Left ventricle myocardium inferior (tissue), 1 donor: ENCODE measurements at places on chromosomes 1 and 21.

DNA sequence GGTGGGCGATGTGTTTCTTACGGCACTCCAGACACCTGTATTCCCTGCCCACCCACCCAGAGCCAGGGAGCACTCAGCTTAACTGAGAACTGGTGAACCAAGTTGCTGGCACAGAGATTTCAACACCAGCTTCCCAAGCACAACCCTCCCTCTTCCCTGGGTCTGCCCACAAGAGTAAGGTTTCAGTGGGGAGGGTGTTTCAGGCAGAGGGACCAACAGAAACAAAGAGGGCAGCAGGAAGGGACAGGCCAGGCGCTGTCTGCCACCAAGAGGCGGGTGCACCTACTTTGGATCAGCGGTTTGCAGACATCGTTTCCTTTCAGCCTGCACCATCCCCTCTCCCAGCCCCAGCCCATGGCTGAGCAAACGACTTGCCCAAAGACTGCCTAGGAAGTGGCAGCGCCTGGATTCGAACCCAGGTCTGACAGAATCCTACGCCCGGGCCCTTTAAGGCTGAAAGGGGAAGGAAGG lies 21.9 kb upstream of the ALDH4A1 start:
- peak overlapping the region; percentile 11 for H3K4me3 ChIP-seq
- DNase-seq = no peak
- H3K36me3 ChIP-seq = no peaks in the 10 kb centered on the region
- peak overlapping the region; percentile 95 for H3K27ac ChIP-seq
- peaks cover 82% of the 10 kb centered on the region for H3K4me1 ChIP-seq
- no peaks in the 10 kb centered on the region for H3K27me3 ChIP-seq

DNA sequence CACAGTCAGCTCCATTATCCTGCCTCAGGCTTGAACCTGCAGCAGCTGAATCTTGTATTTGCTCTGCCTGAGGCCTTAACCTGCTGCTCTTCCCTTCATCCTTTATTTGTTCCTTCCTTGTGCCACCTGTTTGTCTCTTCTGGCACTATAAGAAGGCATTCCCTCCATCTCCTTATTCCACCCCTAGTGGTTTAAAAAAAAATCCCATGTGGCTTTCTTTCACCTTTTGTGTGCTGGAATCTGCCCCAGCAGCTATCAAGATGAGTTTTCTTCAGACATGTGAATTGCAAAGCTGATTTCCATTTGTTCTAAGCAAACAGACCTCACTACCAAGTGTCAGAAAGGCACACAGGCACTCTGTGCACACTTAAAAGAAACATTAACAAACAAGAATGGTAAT lies 294.6 kb downstream of the TTLL7 start:
- no peaks in the 10 kb centered on the region for H3K36me3 ChIP-seq
- no peaks in the 10 kb centered on the region for H3K27me3 ChIP-seq
- H3K27ac ChIP-seq = no peak overlapping the region
- H3K4me3 ChIP-seq = no peak overlapping the region
- no peak for DNase-seq

GRCh38 chr1:51962486-51963356 lies 27.8 kb downstream of the RAB3B start:
- H3K36me3 ChIP-seq = no peaks in the 10 kb centered on the region
- no peak overlapping the region for H3K4me3 ChIP-seq
- H3K27me3 ChIP-seq = peaks cover 85% of the 10 kb centered on the region
- H3K4me1 ChIP-seq = no peaks in the 10 kb centered on the region
- no peak overlapping the region for H3K27ac ChIP-seq

DNA sequence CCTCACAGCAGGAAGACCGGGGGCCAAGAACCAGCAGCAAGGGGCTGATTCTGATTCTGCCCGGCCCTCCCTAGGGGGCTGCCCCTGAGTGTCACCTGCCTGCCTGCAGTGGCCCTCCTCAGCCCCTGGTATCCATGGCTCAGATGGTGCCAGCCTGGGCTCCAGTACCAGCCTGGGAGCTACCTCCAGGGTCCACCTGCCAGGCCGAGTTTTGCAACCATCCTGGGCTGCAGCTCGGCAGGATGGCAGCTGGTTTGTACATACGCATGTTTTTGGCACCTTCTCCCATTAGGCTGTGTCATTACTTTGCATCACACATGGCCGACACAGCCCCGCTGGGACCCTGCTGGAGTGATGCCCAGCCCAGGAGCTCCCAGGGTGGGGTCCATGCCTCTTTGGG lies 93.3 kb upstream of the WNT4 start:
- H3K27ac ChIP-seq = no peak overlapping the region
- H3K27me3 ChIP-seq = peaks cover 71% of the 10 kb centered on the region
- H3K4me3 ChIP-seq = no peak overlapping the region
- no peaks in the 10 kb centered on the region for H3K36me3 ChIP-seq
- DNase-seq = no peak

- H3K4me3 ChIP-seq = no peak overlapping the region
- H3K36me3 ChIP-seq = no peaks in the 10 kb centered on the region
- peak; percentile 69 for DNase-seq
- H3K4me1 ChIP-seq = peaks cover 63% of the 10 kb centered on the region
- peak overlapping the region; percentile 87 for H3K27ac ChIP-seq
Observed at GRCh38 chr1:234963904-234964702, 164.5 kb downstream of the TOMM20 start.

DNA sequence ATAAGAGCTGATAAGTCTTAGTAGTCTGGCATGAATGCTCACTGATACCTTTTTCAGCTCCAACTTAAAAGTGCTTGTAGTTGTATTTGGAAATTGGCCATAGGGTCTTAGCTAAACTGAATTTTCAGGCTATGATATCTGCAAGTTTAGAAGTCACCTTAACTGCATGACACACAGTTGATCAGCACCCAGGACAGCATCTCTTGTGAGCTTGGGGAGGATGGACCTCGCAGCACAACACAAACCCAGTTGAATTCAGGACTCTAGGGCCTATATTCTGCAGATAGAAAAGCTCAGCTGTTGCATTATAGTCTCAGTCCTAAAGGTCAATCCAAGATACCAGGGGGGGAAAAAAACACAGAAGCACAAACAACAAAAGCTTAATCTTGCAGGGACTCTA lies 394.3 kb downstream of the KCNH1 start:
- peaks cover 34% of the 10 kb centered on the region for H3K27me3 ChIP-seq
- no peak overlapping the region for H3K4me3 ChIP-seq
- no peak for DNase-seq
- H3K27ac ChIP-seq = no peak overlapping the region

DNA sequence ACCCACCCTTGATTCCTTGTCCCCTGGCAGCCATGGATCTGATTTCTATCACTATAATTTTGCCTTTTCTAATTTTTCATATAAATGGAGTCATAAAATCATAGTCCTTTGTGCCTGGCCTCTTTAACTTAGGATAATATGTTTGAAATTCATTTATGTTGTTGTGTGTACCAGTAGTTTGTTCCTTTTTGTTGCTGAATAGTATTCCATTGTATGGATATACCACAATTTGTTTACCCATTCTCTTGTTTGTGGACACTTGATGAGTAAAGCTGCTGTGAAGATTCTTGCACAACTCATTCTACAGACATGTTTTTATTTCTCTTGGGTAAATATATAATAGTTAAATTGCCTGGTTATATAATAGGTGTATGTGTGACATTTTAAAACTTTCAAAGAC lies 22.7 kb upstream of the GJA8 start:
- H3K27me3 ChIP-seq = no peaks in the 10 kb centered on the region
- no peak overlapping the region for H3K4me3 ChIP-seq
- no peak for DNase-seq
- H3K36me3 ChIP-seq = no peaks in the 10 kb centered on the region
- peaks cover 7% of the 10 kb centered on the region for H3K4me1 ChIP-seq
- H3K27ac ChIP-seq = no peak overlapping the region

GRCh38 chr1:54294887-54295286 lies 94.9 kb downstream of the MRPL37 start:
- no peaks in the 10 kb centered on the region for H3K36me3 ChIP-seq
- no peaks in the 10 kb centered on the region for H3K27me3 ChIP-seq
- H3K27ac ChIP-seq = peak overlapping the region; percentile 58
- DNase-seq = no peak
- H3K4me1 ChIP-seq = peaks cover 94% of the 10 kb centered on the region

- no peaks in the 10 kb centered on the region for H3K27me3 ChIP-seq
- no peaks in the 10 kb centered on the region for H3K4me1 ChIP-seq
- no peak overlapping the region for H3K27ac ChIP-seq
- no peaks in the 10 kb centered on the region for H3K36me3 ChIP-seq
- DNase-seq = no peak
- H3K4me3 ChIP-seq = no peak overlapping the region
Observed at GRCh38 chr1:84350550-84350949, 47.7 kb upstream of the DNASE2B start.

DNA sequence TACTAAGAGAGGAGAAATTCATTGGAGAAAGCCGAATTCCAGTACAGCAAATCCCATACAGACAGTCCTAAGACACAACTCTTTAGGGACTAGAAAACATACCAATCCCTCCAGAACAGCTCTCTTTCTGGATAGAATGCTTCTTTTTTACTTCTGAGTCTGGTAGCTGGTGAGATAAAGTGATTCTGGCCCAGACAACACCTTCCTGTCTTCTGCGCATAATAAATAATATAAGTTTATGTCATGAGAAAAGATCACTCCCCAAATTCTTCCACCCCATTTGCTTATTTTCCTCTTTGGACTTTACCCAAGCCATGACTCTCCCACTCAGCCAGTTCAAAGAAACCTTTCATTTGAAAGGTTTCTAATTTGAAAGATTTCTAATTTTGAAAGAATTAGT lies 98.4 kb downstream of the EDEM3 start:
- H3K4me1 ChIP-seq = no peaks in the 10 kb centered on the region
- no peaks in the 10 kb centered on the region for H3K27me3 ChIP-seq
- DNase-seq = no peak
- no peak overlapping the region for H3K4me3 ChIP-seq

DNA sequence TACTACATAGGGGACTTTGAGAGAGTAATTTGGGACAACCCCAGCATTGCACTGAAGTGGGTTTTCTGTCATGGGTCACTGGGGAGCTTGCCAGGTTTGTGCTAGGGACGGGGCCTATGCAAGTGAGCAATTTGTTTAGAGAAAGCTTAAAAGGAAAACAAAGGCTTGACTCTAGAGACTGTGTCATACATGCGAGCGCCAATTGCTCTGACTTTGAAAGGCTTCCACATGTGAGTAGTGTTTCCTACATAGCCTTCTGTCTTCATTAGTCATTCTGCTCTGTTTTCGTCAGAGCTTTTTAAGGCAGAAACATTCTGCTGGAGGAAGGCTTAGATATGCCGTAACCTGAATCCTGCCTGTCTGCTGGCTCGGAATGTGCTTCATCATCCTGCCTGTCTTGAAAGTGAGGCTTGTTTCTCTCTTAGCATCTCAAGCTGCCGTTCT lies 28.4 kb downstream of the TRIM45 start:
- peaks cover 35% of the 10 kb centered on the region for H3K4me1 ChIP-seq
- no peaks in the 10 kb centered on the region for H3K27me3 ChIP-seq
- no peak overlapping the region for H3K4me3 ChIP-seq
- H3K36me3 ChIP-seq = peaks cover 14% of the 10 kb centered on the region
- DNase-seq = no peak

- peaks cover 18% of the 10 kb centered on the region for H3K4me1 ChIP-seq
- DNase-seq = no peak
- H3K27ac ChIP-seq = no peak overlapping the region
- H3K27me3 ChIP-seq = peaks cover 25% of the 10 kb centered on the region
- H3K4me3 ChIP-seq = no peak overlapping the region
- H3K36me3 ChIP-seq = no peaks in the 10 kb centered on the region
Observed at GRCh38 chr1:24190983-24191461, 3.9 kb upstream of the IFNLR1 start.

DNA sequence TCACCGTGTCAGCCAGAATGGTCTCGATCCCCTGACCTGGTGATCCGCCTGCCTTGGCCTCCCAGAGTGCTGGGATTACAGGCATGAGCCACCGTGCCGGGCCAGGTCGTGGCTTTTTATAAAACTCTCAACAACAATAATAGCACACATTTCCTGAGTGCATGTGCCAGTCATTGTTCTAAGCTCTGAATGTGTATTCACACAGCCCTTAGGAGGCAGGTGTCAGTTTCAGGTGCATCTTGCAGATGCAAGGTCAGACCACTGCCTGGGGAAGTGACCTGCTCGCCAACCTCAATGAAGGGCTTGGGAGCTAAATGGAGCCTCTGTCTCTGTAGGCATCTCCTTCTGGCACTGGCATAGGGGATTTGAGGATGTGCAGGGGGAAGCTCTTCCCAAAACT lies 1.6 kb upstream of the LEFTY2 start:
- peaks cover 32% of the 10 kb centered on the region for H3K4me1 ChIP-seq
- no peak for DNase-seq
- H3K4me3 ChIP-seq = no peak overlapping the region
- no peaks in the 10 kb centered on the region for H3K36me3 ChIP-seq
- H3K27ac ChIP-seq = peak overlapping the region; percentile 75

DNA sequence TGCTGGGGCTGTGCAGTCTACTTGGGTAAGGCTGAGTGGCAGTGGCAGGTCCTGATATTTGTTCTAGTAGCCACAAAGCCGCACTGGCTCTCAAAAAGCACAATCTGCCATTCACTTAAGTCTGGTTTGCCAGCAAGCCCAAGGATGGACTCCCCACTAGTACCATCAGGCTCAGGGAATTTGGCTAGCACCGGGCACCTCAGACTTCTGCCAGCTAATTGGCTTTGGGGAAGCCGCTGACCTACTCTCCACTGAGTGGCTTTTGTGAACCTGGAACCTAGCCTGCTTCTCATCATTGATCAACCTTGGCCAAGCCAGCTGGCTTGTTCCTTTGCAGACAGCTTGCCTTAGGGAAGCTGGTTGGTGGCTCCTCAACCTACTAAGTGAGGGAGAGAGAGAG lies 83.1 kb downstream of the ESRRG start:
- no peaks in the 10 kb centered on the region for H3K27me3 ChIP-seq
- no peak for DNase-seq
- H3K36me3 ChIP-seq = no peaks in the 10 kb centered on the region
- no peak overlapping the region for H3K4me3 ChIP-seq

DNA sequence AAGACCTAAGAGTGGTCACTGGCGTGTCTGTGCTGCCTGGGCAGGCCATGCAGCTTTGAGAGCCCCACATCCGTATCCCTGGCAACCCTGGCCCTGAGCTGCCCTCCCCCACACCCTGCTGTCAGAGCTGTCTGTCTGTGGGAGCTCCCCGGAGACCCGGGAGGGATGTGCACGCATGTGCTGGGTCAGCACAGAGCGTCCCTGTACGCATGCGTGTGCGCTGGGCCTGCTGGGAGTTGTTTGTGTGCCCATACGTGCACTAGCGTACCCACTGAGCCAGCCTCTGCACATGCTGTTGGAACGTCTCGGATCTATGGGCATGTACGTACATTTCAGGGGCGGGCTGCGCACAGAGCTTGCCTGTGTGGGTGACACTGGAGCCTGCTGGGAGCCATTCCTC lies 89.3 kb downstream of the EPHB2 start:
- no peaks in the 10 kb centered on the region for H3K4me1 ChIP-seq
- DNase-seq = no peak
- no peak overlapping the region for H3K27ac ChIP-seq
- H3K27me3 ChIP-seq = peaks cover 45% of the 10 kb centered on the region
